Cerebellar cortex (tissue), 1 donor: ENCODE measurements at places on chromosomes 7 and 10.
A peak's percentile ranks its signal among the peaks of the same experiment; 100 is the strongest.

- no peak for DNase-seq
These were observed 991.3 kb downstream of the LRMDA start for GRCh38 chr10:76422769-76423168.

GRCh38 chr7:135427166-135427565 lies 82.7 kb downstream of the CNOT4 start:
- DNase-seq = no peak

DNA sequence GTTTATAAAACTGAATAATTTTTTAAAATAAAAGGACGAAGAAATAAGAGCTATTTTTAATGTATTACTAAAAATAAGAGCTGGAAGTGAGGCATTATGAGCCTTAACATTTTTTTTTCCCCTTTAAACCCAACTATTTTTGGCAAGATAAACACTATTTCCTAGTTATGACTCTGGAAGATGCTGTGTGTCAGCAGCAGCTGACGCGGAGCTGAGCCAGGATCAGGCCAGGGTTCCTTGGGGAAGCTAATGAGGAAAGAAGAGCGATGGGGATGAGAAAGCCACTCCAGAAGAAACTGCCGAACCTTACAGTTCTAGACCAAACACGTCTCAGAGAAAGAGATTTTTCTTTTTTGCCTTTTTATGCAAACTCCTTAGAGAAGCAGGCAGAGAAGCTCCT lies 85.9 kb downstream of the USP6NL start:
- DNase-seq = no peak

DNA sequence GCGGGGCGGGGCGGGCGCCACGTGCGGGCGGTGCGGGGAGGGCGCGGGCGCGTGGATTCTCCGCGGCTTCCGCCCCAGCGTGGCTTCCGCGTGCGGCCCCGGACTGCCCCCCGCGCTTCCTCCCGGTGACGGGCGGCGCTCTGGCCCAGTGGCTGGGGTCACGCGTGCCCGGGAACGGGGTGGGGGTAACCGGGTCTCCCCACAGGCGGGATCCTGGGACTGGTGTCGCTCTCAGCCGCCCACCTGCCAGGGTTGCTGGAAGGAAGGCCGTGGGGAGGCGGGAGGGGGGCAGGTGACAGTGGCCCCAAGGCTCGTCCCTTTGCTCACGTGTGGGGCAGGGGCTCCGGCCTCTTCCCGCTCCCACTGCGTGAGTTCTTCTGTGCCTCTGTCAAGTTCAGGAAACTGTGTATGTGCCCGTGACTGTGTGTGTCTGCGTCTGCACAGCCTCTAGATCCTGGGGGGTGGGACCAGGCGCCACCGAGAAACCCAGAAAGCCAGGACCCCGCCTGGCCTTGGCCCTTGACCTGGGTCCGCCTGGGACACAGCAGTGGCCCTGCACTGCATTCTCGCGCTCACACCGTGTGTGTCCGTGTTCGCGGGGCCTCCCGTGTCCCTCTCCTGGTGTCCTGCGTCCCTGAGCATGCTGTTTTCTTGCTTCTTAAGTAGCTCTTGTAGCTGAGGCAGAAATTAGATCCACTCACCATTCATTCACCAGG lies 919 bp downstream of the MAFK start:
- DNase-seq = peak; percentile 30

DNA sequence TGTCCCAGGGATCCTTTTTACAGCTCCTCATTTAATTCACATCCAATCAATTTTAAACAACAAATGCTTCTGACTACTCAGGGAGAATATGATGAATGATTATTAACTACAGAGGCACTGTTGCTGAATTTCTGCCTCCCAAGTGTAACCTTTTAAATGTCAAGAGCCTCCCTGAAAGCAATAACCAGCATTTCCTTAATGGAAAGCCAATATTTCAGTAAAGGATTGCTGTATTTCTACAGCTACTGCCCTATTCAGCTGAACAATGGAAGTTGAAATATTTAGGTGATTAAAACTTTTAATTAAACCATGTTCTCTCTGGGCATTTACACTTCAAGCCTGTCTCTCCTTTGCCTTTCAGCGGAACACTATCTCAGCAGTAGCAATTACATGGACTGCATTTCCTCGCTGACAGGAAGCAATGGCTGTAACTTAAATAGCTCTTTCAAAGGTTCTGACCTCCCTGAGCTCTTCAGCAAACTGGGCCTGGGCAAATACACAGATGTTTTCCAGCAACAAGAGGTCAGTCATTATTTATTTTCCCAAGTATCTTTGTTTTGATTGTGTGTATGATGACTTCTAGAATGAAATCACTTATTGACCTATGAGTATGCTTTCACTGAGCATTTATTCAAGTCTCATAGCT lies 304.7 kb downstream of the BICC1 start:
- no peak for DNase-seq

- DNase-seq = no peak
These were observed 41.9 kb upstream of the KAT6B start for GRCh38 chr10:74784462-74784861.
